ENCODE measurements at places on chromosomes 4 and X.

DNA sequence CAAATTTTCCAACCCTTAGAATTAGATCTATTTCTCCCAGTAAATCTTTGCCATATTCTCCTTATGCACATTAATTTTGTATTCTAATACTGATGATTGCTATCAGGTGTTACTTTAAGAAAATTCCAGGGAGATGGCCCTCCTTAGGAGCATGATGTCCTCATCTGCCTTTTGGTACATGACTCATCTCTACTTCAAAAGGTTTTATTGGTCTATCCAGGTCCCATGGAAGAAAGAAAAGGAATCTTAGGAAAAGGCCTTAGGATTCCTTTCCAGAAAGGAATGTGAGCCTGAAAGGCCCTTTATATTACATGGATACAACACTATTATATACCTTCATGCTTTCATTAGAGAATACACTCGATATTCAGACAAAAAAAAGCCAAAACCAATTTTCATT lies 968.2 kb downstream of the STIM2 start:
- DNase-seq, result no peak

DNA sequence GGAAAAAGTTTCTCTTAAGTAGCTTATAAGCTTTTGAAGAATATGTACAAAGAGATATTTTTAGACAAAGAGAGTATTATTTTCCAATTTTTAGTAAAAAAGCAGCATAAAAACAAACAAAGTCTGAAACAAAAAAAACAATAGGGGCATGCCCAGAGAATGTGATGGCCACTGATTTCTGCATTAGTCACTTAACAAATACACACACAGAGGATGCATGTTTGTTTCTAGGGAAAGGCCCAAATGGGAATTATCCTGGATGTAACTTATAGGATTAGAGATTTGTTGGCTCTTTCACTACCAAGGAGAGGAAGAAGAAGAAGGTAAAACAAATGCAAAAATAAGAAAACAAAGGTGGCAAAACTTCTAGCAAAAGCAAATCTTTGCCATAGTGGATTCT lies 95.9 kb upstream of the SCOC start:
- no peak for DNase-seq

- no peak for DNase-seq
These were observed 92.2 kb downstream of the MID1IP1 start for GRCh38 chrX:38893441-38893840.

- no peak for DNase-seq
These were observed 20.6 kb upstream of the MAML3 start for GRCh38 chr4:140174543-140174942.

DNA sequence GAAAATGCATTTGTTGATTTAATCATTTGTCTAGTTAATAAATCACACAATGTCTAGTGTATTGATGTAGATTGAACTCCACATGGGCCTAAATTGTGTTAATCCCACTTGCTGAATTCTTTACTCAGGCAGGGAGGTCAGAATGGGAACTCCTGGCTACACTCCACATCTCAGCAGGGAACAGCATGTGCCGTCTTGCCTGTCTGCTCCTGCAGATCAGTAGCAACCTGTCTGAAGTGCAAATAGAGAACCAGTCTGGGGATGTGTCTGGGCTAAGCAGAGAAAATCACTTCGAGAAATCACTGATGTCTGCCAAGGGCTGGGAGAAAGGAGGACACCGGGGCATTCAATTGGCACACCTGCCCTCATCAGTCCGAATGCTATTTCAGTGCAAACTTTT lies 16.5 kb upstream of the MXRA5 start:
- DNase-seq, result no peak

DNA sequence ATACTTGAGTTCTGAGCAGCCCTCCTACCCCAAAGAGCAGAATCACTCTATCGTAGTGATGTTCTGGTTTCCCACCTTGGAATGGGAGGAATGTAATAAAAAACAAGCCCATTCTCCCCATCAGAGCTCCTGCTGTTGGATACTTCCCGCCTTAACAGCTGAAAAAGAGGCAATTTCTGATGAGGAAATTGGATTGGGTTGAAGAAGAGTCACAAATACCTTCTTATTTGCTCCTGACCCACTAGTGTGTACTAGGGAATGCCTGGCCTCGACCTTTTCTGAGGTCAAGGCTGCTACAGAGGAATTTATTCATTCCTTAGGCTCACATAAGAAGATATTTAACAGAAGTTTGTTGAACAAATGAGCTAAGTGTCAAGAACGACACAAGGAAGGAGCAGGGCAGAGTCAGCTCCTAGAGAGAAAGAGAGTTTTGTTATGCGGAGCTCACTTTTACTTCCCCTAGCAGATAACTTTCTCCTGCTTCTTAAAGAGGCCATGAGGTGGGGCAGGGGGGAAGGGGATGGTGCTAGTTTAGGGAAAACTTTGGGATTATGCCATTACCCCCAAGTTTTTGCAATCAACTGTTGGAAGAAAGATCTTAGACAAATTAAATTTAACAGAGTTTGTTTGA lies 273.8 kb upstream of the CLNK start:
- DNase-seq, result no peak

DNA sequence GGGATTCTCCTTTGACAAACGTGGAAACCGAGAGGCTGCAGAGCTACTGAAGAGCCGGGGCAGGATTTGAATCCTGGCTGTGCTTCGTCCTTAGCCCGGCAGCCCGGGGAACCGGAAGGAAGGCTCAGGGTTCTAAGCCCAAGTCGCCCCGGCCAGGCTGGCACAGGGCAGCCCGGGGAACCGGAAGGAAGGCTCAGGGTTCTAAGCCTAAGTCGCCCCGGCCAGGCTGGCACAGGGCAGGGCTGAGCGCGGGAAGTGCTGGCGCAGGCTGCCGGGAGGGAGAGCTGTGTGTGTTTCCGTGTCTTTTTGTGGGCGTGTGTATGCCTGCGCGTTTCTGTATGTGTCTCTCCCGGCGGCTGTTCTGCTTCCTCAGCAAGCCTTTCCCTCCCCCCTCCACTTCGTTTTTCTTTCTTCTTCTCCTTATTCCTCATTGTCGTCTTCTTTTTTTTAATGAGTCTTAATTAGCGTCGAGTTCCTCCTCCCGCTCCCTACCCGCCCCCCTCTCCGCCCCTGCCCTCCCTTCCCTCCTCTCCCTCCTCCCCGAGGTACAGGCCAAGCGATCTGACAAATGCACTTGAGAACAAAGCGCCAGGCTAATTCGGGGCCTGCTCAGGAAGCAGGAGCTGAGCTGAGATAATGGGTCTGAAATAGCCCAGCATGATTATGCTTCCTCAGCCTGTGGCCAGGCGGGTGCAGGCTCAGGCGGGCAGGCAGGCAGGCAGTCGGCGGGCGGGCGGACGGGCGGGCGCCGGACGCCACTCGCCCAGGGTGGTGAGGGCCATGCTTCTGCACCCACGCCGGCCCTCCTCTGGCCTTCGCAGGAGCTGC lies 65.9 kb downstream of the EFNB1 start:
- peak; percentile 88 for DNase-seq

DNA sequence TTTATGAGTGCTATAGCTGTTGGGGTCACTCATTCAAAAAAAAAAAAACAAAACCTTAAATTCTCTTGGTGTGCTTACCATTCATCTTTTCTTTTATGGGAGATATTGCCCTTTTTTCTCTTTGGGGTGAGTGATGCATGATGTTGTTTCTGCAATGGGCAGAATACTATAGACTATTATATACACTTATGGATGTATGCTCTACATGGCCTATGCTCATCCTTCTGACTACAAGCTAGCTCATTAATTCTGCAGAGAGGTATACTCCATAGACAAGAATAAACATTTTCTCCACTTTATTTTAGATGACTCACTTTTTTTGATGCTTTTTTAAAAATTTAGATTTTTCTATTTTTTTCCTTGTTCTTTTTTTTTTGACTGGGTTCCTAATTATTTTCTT lies 160.3 kb upstream of the ANK2 start:
- DNase-seq, result no peak
